Dermis blood vessel endothelial cell (primary cell): ENCODE measurements at places on chromosomes 1 and 21. TPM values are rescaled to one million over a fixed set of nuclear protein-coding genes. Genes with fewer than 3 reads are reported as not detected.

The G0S2 gene
- 0.33 and 1.0 TPM in 2 replicates for total RNA-seq

The KDM1A gene
- 108 and 119 TPM in 2 replicates for total RNA-seq

The ERI3 gene
- total RNA-seq: 35.1 and 36.6 TPM in 2 replicates

The TLR5 gene
- 0.14 and 0.34 TPM in 2 replicates for total RNA-seq

- no peak for DNase-seq
Measured at GRCh38 chr1:85608851-85609250, 28.3 kb downstream of the CCN1 start.

DNA sequence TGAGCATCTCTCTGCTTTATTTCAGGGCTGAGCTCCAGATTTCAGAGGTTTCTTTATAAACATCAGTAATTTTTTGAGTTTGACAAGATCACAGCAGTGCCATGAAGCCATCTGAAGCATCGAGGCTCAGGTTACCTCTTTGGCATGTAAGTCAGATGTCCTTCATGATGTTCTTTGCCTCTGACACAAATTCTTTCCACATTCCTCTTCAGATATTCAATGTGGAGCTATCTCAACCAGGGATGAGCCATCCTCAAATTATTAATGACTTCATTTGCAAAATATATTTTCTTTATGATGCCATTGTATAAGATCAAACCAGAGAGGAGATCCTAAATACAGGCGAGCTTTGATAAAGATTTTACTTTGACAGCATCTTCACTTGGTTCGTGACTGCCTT, 256.7 kb downstream of the COL11A1 start:
- DNase-seq: no peak

GRCh38 chr1:47563201-47563600, 125.4 kb downstream of the FOXD2 start:
- DNase-seq: no peak

DNA sequence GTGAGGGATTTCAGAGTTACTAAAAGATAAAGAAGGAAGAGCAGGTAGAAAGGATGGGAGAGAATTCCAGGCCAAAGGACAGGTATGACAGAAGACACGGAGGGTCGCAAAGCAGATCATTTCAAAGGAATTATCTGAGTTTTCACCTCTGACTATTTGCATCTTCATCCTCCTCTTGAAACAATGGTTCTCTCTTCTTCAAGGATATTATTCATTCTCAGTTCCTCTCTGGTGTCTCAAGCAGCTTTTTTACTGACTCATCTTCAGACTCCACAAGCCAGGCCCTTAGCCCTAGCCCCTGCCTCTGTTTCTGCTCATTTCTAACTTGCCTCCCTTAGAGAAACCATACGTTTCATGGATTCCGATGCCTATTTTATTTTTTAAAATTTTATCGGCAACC, 15.0 kb downstream of the DDX59 start:
- no peak for DNase-seq

- DNase-seq: peak; percentile 93
Measured at GRCh38 chr1:100459358-100460114, 78.4 kb upstream of the GPR88 start.

- DNase-seq: no peak
Measured at GRCh38 chr21:25371841-25372425, 235.3 kb downstream of the MRPL39 start.
